Caudate nucleus (tissue), 63 donors: ENCODE measurements at places on chromosomes 5 and 9.

GRCh38 chr5:59685793-59686192, 207.7 kb downstream of the PDE4D start:
- DNase-seq = no peak

- DNase-seq = no peak
Measured at GRCh38 chr5:97183930-97184213, 825 bp upstream of the RIOK2 start.

GRCh38 chr5:143016777-143017516, 246.8 kb downstream of the ARHGAP26 start:
- DNase-seq = no peak

DNA sequence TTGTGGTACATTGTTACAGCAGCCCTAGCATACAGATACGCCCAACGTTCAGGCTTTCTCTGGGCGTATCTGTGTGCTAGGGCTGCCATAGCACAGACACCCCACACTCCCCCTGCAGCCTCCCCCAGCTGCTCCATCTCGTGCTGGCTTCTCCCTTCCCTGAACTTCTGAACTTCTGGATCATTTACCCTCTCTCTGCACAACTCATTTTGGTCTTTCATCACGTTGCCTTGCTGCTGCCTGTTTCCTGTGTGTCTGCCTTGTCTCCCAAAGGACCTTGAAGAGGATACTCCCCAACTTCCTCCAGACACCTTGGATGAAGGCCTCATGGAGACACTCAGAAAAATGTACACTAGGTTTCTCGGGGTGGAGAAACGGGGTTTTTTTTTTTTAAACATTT, 37.3 kb downstream of the SLIT3 start:
- no peak for DNase-seq

GRCh38 chr5:15026011-15026893, 154.7 kb upstream of the ANKH start:
- DNase-seq = no peak

DNA sequence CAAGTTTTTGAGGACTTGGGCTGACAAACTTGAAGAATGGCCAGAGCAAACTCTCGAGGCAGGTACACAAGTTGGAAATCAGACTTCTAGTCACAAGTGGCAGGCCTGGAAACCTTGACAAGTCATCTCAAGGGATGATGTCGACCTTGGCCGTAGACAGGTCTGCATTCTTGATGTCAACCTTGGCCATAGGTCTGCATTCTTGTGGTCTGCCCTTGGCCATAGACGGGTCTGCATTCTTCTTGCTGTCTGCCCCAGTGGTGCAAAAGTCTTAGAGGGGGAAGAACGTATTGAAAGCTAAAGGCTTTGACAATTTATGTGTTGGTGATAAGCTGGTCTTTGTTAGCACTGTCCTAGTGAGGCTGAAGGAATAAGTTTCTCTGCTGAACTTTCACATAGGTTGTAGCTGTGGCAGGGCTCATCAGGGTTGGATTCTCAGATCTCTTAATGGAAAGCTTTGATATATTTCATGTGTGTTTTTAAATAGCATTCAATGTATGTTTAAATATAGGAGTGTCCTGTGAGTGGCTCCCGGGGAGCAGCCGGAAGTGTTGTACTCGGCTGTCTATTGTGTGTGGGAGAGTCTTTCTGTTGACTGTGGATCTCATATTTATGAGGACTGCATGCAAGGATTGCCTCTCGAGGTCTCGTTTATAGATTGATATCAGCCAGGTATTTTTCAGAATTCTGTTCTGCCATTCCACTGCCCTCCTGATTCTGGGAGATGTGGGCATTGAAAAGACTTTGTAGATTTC, 27.0 kb downstream of the SUB1 start:
- no peak for DNase-seq

DNA sequence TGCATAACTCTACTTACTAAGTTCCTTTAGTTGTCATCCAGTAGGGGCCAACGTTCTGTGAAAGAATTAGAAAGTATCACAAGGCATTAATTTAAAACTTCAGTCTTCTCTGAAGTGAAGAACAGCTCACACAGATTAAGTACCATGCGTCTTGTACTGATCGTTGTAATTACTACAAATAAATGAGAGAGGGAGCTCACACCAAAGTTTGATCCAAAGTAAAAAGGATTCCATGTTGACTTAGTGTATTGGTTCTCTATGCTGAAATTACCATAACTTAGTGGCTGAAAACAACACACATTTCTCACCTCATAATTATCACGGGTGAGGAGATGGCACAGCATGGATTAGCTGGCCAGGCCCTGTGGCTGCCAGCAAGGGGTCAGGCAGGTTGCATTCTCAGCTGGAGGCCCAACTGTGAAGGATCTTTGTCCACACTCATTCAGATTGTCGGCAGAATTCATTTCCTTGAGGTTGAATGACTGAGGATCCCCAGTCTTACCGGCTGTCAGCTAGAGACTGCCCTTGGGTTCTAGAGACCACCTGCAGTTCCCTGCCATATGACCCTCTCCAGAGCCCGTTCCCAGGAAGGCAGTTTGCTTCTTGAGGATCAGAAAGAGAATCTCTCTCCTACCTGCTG, 169.1 kb downstream of the YTHDC2 start:
- no peak for DNase-seq

DNA sequence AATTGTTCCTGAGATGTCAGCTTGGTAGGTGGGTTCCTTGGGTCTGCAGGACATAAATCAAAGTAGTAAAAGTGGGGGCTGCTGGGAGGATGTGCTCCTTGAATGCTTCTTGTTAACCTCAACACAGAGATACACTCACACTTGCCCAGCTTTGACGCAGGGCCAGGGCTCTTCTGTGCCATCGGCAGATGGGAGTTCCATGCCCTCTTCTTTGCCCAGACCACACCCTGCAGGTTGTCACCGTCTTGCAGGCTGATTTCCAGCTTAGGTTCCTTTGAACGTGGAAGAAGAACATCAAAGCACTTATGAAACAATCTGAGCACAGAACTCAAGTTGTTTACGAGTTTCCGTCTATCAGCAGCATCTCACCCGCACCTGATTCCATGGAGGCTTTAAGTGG, 11.0 kb downstream of the DBH start:
- no peak for DNase-seq

- no peak for DNase-seq
Measured at GRCh38 chr5:156396063-156396829, 69.3 kb downstream of the SGCD start.

- no peak for DNase-seq
Measured at GRCh38 chr5:94025788-94026473, 284.5 kb upstream of the POU5F2 start.

DNA sequence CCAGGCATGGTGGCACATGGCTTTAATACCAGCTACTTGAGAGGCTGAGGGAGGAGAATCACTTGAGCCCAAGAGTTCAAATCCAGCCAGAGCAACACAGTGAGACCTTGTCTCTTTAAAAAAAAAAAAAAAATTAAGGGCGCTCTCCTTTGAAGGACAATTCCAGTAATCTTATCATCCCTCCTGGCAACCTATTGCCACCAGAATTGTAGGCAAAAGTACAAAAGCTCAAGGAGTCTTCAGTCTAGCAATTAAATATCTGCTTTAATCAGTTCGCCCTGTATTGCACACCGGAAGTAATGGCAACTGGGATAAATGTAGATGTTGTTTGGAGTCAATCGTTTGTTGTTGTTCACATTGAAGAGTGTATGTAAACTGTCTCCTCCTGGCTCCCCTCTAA, 7.7 kb downstream of the SNX18 start:
- no peak for DNase-seq

- no peak for DNase-seq
Measured at GRCh38 chr9:76586390-76587314, 127.7 kb downstream of the GCNT1 start.

- peak; percentile 42 for DNase-seq
Measured at GRCh38 chr5:147208134-147208533, 26.7 kb upstream of the STK32A start.

GRCh38 chr5:58681943-58682342, 99.1 kb downstream of the RAB3C start:
- DNase-seq = no peak

- DNase-seq = no peak
Measured at GRCh38 chr9:95357316-95357715, 39.8 kb upstream of the FANCC start.

- no peak for DNase-seq
Measured at GRCh38 chr5:307794-308579, 13.5 kb upstream of the AHRR start.
